ENCODE measurements at places on chromosomes 3 and 15. TPM values are rescaled to one million over a fixed set of nuclear protein-coding genes. Genes with fewer than 3 reads are reported as not detected.

DNA sequence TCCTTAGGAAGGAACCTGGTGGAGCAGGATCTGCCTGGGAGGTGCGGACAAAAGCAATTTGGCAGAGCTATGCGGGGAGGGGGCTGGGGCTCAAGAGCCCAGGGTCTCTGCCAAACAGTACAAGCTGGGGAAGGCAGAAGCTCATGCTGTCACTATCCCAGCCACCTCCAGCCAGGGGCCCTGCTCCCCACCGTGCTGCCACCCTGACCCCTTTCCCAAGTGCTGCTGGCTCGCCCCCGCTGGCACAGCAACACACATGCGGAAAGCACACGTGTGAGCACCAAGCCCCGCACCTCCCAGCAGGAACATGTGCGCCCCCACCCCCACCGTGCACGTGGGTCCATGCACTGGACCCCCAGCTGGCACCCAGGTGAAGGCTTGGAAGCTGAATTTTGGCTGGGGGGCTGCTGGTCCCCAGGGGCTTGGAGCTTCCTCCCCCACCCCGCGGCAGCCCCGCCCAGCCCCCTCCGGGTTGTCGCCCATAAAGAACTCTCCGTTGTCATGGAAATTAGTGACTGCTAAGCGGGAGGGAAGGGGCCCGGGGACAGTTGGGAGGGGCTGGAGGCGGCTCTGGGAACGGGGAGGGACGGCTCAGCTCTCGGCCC lies 742 bp downstream of the CAMKV start:
- no peak for DNase-seq

The BRK1 gene
- 99.0 TPM for total RNA-seq

- no peak for DNase-seq
Measured at GRCh38 chr15:88218557-88219221, 37.9 kb downstream of the NTRK3 start.

The CEP70 gene
- total RNA-seq = 25.8 TPM

GRCh38 chr15:48358229-48359152 lies 27.3 kb downstream of the DUT start:
- no peak for DNase-seq

The CDCP1 gene
- total RNA-seq = 0.25 TPM

DNA sequence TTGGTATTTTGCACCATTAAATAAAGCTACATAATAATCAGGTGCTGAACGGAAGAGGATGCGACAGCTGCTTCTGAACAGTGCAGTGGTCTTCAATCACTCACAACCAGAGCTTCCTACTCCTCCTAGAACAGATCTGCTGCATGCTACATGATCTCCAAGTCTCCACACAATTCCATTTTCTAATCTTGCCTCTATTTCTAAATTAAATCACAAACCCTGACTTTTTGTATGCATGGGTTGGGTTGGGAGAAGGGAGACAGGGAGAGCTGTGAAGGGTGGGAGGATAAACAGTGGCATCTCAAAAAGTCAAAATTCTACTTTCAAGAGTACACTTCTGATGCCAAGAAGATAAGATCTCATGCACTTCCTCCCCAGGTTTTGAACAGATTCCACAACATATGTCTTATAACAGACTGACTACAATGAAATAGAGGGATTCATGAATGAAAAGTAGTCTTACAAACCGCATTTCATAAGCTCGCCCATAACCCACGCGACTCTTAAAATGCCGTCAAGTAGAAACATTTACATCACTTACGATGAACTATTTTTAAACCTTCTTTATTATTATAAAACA lies 57.2 kb downstream of the CHSY1 start:
- no peak for DNase-seq

GRCh38 chr3:22292681-22293080 lies 541.7 kb upstream of the ZNF385D start:
- no peak for DNase-seq

DNA sequence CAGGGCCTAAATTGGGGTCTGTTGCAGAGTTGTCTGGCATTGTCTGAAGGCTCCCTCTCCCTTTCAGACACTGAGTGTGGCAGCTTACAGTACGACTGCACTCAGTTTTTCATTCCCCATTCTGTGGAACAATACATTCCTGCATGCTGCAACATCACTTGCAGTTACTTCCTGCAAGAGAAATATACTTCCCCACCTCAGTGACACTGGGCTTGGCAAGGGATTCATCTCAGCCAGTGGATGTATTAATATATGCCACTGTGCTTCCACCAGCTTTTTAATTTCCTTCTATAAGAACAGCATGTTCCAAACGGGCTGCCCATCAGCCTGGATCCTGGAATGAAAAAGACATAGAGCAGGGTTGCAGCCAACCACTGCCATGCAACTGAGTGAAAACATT lies 23.1 kb downstream of the B3GALNT1 start:
- DNase-seq = peak; percentile 42

DNA sequence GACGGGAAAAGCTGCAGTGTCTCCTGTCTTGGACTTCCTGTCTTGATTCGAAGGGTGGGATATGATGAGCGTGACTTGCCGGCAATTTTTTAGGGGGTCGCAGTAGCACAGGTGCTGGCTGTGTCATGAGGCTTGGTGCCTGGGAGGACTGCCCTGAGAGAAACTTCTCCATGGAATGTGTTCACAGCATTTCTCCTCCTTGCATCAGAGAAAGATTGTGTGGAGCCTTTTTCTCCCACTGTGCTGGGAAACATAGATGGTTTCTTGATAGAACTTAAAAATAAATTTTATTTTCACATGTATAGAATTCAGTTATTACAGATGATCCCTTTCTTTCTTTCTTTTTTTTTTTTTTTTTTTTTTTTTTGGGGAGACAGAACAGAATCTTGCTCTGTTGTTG lies 121.4 kb downstream of the KLHL25 start:
- no peak for DNase-seq

DNA sequence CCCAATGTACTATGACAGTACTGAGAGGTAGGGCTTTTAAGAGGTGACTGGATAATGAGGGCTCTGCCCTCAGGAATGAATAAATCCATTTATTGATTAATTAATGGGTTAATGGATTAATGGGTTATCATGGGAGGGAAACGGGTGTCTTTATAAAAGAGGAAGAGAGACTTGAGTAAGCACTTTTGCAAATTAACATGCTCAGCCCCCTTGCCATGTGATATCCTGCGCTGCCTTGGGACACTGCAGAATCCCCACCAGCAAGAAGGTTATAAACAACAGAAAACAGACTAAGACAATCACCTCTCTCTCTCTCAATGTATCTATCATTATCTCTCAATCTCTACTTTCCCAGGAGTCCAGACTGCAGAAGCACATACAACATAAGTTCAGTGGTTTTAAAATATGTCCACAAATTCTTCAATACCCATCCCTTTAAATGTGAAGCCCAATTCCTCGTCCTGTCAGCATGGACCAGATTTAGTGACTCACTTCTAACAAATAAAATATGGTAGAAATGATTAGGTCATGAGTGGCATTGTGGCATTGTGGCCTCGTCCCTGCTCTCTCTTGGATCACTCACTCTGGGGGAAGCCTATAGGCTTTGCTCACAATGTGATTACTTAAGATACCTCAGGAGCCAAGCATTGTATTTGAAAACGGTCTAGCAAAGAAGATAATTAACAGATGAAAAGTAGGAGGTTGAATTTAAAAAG lies 40.0 kb upstream of the IL12A start:
- no peak for DNase-seq

GRCh38 chr3:174242311-174243041 lies 616.7 kb upstream of the NAALADL2 start:
- no peak for DNase-seq

DNA sequence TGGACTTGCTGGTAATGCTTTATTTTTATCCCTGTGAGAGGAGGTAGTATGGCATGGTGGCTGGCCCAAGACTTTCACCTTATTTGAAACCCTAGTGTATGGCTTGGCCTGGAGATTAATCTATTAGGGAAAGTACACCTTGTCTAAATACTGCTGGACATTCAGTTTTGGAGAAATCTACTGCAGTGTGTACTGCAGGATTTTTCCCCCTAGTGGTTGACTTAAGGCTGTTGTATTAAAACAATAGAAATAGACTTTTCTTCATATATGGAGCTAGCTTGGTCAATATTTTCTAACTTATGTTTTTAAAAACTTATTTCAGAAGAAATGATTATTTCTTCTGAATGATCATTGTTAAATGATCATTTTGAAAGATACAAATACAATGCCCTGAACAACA lies 13.9 kb upstream of the SLITRK3 start:
- no peak for DNase-seq

The FGF12 gene
- total RNA-seq = 325 TPM

DNA sequence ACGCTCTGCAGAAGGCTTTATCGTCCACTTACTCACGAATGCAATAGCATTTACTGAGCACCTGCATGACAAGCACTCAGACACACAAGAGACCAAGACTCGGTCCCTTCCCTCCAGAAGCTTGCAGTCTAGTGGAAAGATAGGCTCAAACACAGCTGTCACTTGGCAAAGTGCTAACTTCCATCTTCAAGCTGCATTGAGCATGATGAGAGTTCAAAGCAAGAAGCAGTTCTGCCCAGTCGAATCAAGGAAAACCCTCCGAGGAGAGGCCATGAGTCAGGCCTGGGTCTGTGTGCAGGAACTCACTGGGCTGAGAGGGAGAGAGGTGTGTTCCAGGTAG lies 51.5 kb downstream of the C3orf20 start:
- no peak for DNase-seq

- DNase-seq = no peak
Measured at GRCh38 chr3:15766406-15766805, 31.4 kb downstream of the ANKRD28 start.

The CHRM5 gene
- not detected for total RNA-seq

DNA sequence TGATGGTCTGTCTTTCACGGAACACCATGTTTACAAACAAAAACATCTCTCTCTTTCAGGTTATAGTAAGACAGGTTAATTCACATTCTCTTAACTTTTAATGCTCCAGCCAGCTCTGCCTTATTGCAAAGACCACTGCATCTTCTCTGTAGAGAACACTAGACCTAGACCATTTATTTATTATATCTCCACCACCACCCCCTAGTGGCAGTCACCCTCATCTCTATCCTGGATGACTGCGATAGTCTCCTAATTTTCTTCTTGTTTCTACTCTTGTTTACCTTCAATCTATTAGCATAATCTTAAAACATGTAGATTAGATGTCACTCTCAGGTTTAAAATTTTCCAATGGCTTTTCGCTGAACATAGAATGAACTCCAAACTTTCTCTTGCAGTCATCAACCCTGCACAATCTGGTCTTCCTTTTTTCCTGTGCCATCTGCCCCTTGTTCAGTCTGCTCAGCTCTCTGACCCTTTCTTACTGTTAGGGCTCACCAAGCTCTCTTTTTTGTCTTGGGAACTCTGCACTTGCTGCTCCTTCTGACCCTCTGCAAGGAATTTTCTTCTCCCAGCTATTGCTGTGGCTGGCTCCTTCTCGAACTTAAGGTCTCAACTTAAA lies 155.6 kb downstream of the SQOR start:
- peak; percentile 17 for DNase-seq

DNA sequence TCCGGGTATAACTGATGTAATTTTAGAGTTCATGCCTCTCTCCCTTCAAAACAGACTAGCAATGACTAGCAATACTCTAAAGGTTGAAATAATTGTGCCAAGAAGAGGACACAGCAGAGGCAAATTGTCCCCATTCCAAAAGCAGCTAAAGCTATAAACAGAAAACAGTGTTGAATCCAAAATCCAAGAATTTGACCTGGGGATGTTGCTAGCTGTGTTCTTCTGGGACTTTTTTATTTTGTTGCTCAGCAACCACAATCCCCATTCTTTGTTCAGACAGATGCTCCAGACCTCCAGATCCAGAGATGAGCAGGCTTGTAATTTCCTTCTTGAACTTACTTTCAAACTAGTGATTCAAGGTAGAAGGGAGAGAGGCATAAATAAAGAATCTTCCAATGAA lies 191.5 kb downstream of the FOXB1 start:
- DNase-seq = no peak

The ARL14 gene
- total RNA-seq = not detected

DNA sequence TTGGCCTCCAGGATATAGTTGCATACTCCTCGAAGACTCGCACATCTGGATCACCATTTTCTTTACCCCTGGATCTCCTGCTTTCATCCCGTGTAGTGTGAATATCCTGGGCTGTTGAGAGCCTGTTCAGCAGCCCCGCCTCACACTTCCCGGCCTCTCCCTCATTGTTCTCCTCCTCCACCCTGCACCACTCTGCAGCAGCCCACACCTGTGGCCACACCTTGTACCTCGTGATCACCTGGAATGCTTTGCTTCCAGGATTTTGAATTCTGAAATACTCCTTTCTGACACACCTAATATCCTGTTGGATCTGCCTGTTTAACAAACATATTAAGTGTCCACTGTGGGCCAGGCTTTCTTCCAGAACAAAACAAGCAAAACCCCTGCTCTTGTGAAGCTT lies 14.4 kb downstream of the ABHD17C start:
- DNase-seq = no peak

The GPR62 gene
- 0.16 TPM for total RNA-seq

The VGLL3 gene
- total RNA-seq = 4.0 TPM

DNA sequence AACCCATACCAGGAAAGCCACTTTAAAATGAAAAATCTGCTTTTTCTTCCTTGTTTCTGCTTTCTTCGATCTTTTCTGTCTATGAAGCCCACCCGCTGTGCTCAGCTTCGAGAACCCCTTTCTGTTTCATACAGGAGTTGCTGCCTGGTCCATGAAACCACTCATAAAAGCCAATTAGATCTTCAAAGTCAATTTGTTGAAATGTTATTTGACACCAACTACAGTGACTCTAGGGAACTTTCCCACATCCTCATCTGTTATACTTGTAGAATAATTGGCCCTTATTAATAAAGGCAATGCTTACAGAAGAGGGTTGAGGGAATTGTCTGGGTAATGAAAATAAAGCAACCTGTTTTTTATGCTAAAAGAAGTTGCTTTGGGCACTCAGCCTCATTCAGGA lies 523.6 kb downstream of the OCA2 start:
- no peak for DNase-seq

DNA sequence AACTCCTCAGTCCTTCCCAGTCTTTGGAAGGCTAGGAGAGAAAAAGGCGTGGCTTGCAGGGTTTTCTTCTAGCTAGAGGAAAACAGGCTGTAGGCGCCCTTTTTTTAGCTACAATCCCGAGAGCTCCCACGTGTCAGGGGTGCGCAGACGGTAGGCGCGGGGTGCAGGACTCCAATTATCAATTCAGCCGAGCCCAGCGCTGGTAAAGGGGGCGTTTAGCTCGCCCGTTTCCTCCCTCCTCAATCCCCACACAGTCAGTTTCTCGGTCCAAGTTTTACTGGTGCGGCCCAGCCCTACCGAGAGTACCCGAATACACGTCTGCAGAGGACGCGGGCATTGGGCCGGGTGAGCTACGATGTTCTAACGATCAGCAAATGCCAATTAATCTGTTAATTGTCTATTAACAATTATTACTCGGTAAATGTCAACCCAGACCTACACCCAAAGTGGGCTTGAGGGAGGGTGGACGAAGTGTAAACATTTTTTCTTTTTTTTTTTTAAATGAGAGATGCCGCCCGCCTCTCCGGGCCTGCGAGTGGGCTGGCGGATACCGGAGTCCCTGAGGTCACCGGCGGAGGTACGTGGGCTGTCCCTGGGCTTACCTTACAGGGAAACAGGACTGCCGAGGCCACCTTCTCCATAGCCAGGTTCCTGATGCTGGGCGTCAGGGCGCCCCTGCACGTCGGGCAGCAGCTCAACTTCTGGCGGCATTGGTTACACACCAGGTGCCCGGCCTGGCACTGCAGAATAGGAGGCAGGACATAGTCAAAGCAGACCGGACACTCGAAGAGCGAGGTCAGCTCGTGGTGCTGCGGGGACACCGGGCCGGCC lies 923 bp downstream of the SIAH2 start:
- DNase-seq = peak; percentile 40

GRCh38 chr3:133890037-133890436 lies 5.6 kb downstream of the RAB6B start:
- DNase-seq = no peak

- no peak for DNase-seq
Measured at GRCh38 chr3:175433026-175433674, 574.0 kb downstream of the NAALADL2 start.

- no peak for DNase-seq
Measured at GRCh38 chr3:182738583-182739411, 54.5 kb upstream of the ATP11B start.
